RWPE1 (cell line): ENCODE measurements at places on chromosomes 11 and 22.

DNA sequence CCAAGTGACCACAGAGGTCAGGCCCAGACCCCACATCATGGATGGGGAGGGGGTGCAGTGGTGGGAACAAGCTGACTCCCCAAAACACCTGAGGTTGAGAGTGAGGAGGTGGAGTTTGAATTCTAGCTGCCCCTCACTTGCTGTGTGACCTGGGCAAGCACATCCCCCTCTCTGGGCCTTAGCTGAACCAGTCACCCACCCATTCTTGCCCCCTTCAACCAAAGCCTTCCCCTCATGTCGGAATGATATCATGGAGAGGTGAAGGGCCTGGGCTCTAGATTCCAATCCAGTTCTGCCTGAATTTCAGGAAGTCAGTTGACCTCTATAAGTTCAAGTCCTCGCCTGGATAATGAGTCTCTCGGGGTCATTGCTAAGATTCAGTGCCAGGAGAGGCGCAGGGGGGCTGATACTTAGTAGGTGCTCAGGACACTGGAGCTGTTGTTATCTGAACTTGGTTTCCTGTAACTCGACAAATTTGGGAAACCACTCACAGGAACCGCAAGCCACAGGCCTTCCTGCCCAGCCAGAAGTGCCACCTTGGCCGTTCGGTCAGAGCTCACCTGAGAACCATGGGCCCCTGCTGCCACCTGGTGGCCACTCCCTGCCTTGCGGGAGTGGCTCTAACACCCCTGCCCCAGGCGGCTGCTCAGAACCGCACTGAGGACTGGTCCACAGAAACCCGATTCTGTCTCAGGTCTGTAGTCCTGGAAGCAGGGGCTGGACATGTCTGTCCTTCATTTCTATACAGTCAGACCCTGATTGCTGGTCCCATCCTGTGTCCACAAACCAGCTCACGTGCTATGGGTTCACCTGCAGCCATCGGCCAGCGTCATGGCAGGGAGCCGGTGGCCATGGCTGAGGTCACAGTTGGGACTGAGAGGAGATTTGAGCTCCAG, 6.9 kb downstream of the CDC42EP1 start:
- no peak for DNase-seq

DNA sequence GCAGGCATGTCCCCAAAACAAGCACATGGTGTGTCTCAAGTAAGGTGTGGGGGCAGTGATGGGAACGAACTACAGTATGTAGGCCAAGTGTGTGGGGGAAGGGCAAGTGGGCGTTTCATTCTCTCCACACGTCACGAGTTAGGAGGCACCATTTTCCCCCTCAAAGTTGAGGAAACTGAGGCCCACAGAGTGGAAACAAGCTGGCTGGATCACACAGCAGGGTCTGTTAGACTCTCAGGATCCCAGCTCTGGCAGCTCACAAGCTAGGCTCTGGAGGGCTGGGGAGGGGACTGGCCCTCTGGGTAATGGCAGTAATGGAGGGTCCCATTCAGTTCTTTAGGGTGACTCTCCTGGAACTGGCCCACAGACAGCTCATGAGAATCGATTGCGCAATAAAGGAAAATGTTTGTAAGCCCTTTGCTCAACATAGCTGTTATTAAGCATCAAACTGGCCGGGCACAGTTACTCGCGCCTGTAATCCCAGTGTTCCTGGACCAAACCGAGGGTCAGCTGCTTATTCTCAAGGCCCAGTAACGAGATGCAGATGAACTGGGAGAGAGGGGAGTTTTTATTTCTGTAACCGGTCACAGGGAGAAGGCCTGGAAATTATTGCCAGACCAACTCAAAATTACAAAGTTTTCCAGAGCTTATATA, 24.1 kb upstream of the TUB start:
- DNase-seq = no peak

GRCh38 chr22:26842103-26842502, 184.7 kb downstream of the MIAT start:
- no peak for DNase-seq

GRCh38 chr11:27861706-27862430, 161.6 kb upstream of the BDNF start:
- DNase-seq = peak; percentile 72

GRCh38 chr11:70029861-70030380, 48.2 kb upstream of the ANO1 start:
- no peak for DNase-seq

- peak; percentile 37 for DNase-seq
Observed at GRCh38 chr22:40603088-40603605, 33.4 kb downstream of the MRTFA start.

GRCh38 chr11:134751766-134752165, 339.7 kb upstream of the B3GAT1 start:
- DNase-seq = no peak

GRCh38 chr11:44198146-44198724, 102.8 kb downstream of the EXT2 start:
- no peak for DNase-seq
